Hematopoietic multipotent progenitor cell treated with erythropoietin and hydrocortisone succinate and interleukin-3 and kit ligand, for 17 days (in vitro differentiated cells): ENCODE measurements at places on chromosomes 6 and 20.
A peak's percentile ranks its signal among the peaks of the same experiment; 100 is the strongest.

GRCh38 chr20:50883856-50884255 lies 47.4 kb downstream of the ADNP start:
- no peak for DNase-seq

- DNase-seq: no peak
Measured at GRCh38 chr6:49550492-49551077, at the start of gene C6orf141. Gene C6orf141 (plus strand): TSS chr6:49550668. CDS start chr6:49550793, 125 bp downstream.

GRCh38 chr6:168383062-168383854 lies 57.7 kb upstream of the SMOC2 start:
- no peak for DNase-seq

DNA sequence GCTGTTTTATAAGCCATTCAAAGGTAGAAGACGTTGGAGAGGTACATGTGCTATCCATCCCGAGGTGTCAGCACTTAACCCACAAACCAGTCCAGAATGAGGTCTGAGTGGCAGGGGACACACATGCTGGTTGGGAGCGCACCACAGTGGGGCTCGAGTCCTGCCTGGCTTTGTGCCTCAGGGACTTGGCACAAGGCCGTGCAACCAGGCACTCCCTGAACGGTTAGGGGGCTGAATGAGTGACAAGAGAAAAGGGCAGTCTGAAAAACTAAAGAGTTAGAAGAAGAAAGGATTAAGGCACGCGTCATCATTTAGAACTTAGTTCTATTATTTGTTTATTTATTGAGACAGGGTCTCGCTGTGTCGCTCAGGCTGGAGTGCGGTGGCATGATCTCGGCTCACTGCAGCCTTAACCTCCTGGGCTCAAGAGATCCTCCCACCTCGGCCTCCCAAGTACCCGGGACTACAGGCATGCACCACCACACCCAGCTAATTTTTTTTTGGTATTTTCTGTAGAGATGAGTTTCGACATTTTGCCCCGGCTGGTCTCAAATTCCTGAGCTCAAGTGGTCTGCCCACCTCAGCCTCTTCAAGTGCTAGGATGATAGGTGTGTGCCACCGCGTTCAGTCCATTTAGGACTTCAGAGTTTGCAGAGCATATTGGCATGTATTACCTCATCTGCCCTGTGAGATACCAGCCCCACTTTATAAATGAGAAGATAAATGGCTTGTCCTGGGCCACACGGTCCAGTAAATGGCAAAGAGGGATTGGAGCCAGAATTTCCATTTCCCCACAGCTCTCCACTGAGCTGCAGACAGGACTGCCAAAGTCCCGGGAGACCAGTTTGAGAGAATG lies 47.4 kb upstream of the IRF4 start:
- no peak for DNase-seq

DNA sequence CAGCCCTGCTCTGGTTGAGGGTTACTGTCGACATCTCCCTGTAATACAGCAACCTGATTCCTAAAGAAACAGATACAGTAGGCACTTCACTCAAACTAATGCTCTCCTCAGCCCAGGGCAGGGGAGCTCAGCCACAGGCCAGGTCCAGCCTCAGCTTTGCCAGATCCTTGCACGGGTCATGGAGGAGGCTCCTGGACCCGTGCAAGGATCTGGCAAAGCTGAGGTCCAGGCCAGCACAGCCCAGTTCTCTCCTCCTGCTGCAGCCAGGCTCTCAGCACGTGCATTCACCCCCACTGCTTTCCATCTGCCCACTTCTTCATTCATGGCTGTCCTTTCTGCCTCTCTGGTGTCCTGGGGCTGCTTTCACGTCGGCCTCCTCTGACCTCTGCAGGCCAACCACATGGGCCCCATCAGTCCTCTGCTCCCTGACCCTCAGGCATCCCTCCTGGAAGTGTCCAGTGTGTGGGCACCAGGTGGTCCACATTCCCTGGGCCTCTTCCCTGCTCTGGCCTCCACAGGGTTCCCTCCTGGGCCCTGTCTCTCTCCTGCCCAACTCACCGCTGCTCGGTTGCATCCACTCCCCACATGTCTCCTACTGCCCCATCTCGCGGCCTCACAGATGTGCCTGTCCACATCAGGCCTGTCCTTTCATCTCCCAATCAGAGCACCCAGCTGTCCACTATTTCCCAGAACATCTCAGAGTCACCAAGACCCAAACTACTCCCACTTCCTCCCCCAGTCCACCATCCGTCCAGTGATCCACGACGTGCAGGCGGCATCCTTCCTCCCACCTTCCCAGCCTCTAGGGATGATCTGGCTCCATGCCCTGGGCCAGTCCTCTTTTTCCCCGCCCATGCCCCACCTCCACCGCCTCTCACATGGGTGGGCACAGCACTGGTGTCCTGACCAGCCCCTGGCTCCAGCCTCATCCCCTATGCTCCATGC lies 11.8 kb upstream of the CD93 start:
- no peak for DNase-seq

- DNase-seq: no peak
Measured at GRCh38 chr6:13357551-13358075, 29.3 kb upstream of the TBC1D7 start.

DNA sequence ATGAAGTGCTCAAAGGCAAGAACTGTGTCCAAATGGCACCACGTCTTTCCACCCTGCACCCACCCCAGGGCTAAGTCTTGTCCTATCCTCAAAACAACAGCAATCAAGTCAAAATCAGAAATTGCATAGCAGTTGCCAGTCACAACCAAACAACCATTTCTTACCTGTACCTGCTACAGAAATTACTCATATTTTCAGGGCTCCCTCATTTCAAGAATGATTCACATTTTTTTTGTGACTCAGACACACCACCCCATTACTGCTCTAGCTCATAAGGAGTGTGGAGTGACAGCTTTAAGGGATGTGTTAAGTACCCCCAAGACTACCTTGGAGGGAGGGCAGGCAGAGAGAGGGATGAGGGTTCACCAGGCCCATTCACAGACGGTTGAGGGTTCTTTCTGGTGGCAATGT lies 111.7 kb downstream of the TRERF1 start:
- no peak for DNase-seq

GRCh38 chr6:15349379-15349778 lies 103.5 kb downstream of the JARID2 start:
- no peak for DNase-seq

DNA sequence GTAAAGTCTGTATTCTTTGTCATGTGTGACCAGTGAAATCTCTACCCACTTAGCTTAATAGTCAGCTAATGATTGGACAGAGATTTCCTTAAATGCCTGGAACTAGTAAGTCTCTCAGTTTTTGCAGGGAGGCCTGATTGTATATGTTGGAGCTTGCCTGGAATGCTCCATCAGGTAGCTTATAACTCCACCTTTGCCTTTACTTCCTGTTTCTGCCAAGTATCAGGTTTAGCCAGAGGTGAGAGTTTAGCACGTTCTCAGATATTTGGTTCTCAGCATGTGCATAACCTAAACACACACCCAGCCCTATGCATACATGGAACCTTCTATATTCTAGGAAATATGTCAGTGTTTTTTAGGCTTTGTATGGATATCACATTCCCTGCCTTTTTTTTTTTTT lies 435.3 kb downstream of the CDKAL1 start:
- no peak for DNase-seq

- DNase-seq: no peak
Measured at GRCh38 chr6:2433711-2434110, 188.3 kb upstream of the GMDS start.

DNA sequence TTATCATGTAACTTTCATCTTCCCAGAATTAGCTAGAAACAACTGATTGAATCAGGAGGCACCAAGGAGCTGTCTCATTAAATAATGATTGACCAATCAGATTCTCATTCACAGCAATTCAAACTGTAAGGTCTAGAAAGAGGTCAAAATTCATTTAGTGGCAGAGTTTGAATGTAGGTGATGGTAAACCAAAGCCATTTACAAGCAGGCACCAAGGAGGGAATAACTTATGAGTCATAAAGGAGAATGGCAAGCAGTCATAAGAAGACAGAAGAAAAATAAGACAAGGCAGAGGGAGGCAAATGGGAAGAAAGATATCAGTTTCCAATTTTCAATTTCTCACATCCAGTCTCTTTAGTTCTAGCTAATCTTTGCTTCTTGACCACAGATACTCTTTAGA lies 52.9 kb upstream of the DEFB112 start:
- DNase-seq: no peak

GRCh38 chr6:26520237-26520849 lies 17.8 kb upstream of the HMGN4 start:
- DNase-seq: no peak

- no peak for DNase-seq
Measured at GRCh38 chr6:144551339-144551738, 266.2 kb downstream of the UTRN start.

DNA sequence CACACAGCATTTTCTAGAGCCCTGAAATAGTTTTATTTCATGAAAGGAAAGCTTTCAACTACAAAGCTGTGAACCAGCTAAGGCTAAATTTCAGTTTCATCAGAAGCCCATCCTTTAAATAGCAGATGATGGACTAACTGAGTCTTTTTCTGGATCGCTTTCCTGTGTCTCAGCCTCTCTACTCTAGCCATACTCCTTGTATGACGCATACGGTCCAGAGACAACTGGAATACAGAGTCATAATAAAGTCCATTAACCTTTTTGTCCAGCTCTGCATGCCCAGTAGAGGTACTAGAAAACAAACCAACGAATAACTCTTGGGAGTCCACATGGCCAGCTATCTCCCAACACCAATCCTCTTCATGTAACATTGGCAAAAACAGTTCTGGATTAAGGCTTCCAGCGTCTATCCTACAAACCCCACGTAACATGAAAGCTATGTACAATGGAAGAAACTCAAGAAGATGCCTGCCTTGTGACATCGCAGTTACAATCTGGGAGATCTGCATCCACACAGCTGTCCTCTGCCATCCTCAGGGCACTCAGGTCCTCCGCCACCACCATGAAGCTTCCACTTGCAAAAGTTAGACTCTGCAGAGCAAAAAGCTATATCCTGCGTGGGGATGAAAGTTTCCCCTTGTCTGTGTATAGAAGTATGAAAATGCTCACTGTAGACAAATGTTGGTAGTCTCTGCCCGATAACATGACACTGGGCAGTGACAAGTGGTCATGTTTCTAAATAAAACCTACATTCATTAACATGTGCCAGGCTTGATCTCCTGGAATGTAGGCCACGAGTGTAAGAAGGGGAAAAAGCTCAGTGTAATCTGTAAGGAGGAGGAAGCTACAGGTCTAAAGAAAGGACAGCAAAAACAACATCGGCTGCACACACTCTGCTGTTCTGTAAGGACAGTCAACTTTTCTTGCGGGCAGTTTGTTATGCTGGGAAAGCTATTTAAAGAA lies 360.4 kb downstream of the ESR1 start:
- no peak for DNase-seq

DNA sequence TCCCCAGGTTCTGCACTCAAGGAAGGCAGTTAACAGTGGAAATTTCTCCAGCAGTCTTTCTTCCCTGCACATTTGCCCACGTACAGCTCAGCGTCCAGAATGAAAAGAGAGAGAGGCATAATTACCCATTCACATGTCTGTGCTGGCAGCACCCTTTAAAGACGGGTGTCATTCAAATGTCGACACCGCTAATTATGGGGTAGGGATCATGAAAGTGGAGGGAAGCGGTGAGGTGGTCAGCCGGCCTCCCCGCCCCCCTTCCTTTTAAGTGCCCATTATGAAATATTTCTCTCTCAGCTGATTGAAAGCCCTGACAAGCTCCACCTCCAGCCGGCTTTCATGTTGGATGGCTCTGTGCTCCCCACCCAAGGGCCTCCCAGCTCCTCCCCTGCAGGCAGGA lies 246.1 kb downstream of the BMP7 start:
- DNase-seq: no peak

- no peak for DNase-seq
Measured at GRCh38 chr6:88588938-88589337, 374.5 kb downstream of the RNGTT start.

GRCh38 chr6:141110481-141110880 lies 1022.2 kb upstream of the GJE1 start:
- DNase-seq: no peak

- no peak for DNase-seq
Measured at GRCh38 chr6:141701732-141702131, 431.0 kb upstream of the GJE1 start.

GRCh38 chr6:149060300-149060984 lies 257.1 kb upstream of the TAB2 start:
- no peak for DNase-seq

GRCh38 chr6:14276667-14277404 lies 159.3 kb downstream of the CD83 start:
- DNase-seq: no peak

DNA sequence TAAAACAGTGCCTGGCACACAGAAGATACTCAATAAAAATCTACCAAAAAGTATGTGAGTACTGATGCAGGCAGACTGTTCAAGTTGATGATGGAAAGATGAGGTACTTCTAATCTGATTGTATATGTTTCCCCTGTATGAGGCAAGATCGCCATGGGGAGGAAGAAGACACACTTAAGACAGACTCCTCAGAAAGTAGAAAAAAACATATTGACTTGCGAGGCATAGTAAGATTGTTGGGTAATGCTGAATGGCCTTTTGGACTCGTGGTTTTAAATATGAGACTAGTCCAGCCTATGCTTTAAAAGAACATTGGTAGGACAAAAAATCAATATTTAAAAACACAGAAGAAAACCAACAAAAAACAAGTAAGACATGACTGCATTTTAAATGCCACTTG lies 72.6 kb downstream of the SHPRH start:
- no peak for DNase-seq

- DNase-seq: no peak
Measured at GRCh38 chr20:1934721-1935573, 39.7 kb downstream of the SIRPA start.

- peak; percentile 44 for DNase-seq
Measured at GRCh38 chr6:10954590-10955010, 67.7 kb downstream of the SYCP2L start.

DNA sequence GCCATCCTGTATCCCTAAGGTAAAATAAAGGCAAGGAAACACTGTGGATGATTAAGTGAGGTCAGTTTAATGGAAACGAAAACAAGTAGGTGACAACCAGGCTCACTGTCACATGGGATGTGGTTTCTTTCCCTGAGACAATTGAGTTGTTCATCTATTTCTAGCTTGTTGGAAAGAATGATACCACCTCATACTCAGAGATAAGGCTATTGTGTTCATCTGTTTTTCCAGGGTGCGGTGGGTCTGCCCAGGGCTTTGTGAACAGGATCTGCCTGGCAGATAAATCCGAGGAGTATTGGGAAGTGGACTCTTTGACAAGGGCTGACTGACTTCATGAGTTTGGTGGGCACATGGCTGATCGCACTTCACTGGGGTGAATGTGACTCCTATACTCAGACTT lies 80.8 kb upstream of the TIAM2 start:
- no peak for DNase-seq

GRCh38 chr6:3721810-3722621 lies 29.5 kb downstream of the PXDC1 start:
- DNase-seq: no peak

GRCh38 chr20:62606016-62606415 lies 36.3 kb upstream of the SLCO4A1 start:
- no peak for DNase-seq
